Islet precursor cell (in vitro differentiated cells): ENCODE measurements at places on chromosomes 3 and 15.
A peak's percentile ranks its signal among the peaks of the same experiment; 100 is the strongest.

GRCh38 chr3:56782906-56783305 is 18.8 kb downstream of the ARHGEF3 start:
- DNase-seq: no peak

DNA sequence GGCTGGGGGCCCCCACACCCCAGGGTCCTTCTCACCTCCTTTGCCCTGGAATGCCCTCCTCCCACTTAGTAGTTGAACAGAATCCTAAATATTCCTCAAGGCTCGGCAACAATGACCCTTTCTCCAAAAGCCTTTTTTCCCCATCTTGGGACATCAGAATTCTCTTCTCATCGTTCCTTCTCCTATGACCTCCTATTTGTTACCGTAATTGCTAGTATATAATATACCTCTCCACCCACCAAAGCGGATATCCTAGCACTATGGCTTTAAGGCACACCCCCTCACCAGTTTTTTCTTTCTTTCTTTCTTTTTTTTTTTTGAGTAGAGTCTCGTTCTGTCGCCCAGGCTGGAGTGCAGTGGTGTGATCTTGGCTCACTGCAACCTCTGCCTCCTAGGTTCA is 16.8 kb downstream of the HDAC11 start:
- DNase-seq: no peak

GRCh38 chr3:61638741-61639140 is 77.4 kb downstream of the PTPRG start:
- no peak for DNase-seq

DNA sequence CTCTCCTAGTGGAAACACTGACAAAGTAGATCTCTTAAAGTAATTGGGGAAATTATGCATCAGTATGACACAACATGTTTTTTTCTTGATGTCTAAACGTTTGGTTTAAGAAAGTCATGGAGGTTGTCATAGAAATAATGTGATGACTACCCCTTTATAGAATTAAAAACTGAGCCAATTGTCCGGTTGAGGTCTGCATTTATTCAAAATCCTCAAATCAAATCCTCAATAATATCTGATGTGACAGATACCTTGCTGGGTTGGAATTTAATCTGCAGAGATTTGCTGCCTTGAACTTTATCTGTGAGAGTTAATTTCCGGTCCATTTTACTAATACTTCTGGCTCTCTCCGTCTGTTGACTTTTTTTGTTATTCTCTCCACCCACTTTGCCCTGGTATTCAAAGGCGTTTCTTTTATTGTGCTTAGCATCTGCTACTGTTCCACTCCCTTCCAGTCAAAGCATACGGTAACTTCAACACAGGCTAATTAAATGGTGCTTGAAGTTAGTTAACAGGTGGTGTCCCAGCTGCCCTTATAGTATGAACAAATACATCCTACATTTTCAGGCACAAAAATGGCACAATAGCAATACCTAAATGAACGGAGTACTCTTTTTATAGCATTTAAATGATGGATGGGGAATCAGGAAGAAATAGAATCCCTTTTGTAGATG is 628.3 kb downstream of the ROBO1 start:
- DNase-seq: no peak

- no peak for DNase-seq
Observed at GRCh38 chr15:63679588-63679987, 82.4 kb downstream of the FBXL22 start.

DNA sequence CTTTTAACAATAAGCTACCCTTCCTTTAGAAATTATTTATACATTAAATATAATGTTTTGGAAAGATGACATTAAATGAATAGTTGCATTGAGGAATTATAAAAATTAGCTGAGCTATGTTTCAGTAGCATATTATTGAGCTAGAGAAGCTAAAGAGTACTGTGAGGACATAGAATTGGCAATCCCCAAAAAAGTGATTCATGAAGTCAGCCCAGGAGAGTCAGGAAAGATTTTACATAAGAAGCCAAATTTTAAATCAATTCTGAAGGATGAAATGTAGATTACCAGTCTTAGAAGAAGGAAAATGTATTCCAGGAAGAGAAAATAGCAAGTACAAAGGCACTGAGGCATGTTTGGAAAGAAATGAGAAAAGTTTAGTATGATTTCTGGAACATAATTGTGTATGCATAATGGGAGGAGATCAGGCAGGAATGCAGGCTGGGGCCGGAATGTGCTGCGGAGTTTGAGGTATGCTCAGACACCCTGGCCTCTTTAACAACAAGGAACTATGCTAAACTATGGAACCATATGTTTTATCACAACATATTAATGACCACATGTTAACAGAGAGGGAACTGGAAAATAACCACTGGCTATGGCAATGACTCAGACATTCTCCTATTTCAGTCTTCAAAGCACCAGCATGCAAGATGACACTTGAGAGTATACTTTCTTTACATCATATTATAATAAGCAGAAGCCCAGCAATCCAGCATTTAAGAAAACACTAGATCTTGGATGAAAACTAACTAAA is 103.3 kb upstream of the COL8A1 start:
- DNase-seq: no peak

GRCh38 chr3:46670000-46670890 is 23.2 kb downstream of the ALS2CL start:
- peak; percentile 36 for DNase-seq

GRCh38 chr15:82263350-82263749 is 732 bp downstream of the SAXO2 start:
- no peak for DNase-seq

- DNase-seq: peak; percentile 33
Observed at GRCh38 chr15:68387381-68388143, 44.4 kb downstream of the ITGA11 start.

DNA sequence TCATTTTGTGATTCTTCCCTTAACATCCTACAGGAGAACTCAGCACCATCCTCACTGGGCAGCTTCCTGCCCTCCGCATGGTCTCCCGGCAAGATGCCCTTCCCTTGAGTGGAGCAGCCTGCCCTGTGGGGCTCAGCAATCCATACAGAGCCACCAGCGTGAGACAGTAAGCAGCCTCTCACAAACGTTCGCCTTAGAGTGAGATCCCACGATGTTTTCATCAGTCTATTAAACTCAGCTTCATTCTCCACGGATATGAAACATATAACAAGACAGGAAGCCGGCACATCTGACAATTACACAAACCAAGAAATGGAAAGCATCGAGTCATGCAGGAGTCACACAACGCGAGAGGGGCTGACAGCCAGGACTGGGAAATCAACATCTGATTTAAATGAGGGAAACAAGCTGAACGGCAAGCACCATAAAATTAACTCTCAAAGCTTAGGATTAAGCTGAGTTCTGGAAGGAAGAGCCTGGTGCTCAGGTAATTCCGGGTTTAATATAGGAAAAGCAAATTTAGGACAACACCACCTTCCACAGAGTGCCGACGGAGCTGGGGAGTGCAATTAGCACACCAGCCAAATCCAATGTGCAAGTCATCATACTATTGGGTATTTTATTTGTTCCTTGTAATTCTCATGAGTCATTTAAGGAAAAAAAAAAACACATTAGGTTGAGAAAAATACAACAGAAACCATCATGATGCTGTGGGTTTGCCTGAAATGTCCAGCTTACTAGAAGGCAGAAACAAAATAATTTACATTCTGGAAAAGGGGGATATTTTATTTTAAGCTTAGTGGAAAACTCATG is 272.0 kb downstream of the OCA2 start:
- no peak for DNase-seq

- no peak for DNase-seq
Observed at GRCh38 chr3:140165781-140166180, 230.8 kb downstream of the CLSTN2 start.

- peak; percentile 90 for DNase-seq
Observed at GRCh38 chr3:38004415-38005075, 14.0 kb downstream of the VILL start.

- no peak for DNase-seq
Observed at GRCh38 chr15:92495446-92495845, 101.8 kb downstream of the ST8SIA2 start.

GRCh38 chr3:48463703-48464102 is 17.2 kb downstream of the ATRIP start:
- no peak for DNase-seq

GRCh38 chr3:18386274-18386890 is 38.8 kb downstream of the SATB1 start:
- DNase-seq: no peak

GRCh38 chr3:64398006-64398405 is 172.7 kb upstream of the PRICKLE2 start:
- DNase-seq: no peak

DNA sequence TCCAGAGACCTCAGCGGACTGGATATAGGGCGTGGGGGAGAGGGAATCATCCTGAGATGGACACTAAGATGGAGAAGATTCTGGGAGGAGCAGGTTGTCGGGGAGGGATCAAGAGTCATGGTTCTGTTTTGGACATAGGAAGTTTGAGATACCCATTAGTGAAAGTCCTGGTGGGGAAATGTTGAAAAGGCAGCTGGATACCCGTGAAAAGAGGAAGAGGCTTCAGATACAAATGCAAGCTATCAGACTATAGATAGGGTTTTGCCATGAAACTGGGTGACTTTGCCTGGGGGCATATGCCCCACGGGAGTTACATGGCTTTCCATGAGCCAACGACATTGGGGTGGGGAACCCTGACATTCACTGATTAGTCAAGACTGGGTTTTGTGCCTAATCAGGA is 1.1 kb upstream of the GPR62 start:
- no peak for DNase-seq

DNA sequence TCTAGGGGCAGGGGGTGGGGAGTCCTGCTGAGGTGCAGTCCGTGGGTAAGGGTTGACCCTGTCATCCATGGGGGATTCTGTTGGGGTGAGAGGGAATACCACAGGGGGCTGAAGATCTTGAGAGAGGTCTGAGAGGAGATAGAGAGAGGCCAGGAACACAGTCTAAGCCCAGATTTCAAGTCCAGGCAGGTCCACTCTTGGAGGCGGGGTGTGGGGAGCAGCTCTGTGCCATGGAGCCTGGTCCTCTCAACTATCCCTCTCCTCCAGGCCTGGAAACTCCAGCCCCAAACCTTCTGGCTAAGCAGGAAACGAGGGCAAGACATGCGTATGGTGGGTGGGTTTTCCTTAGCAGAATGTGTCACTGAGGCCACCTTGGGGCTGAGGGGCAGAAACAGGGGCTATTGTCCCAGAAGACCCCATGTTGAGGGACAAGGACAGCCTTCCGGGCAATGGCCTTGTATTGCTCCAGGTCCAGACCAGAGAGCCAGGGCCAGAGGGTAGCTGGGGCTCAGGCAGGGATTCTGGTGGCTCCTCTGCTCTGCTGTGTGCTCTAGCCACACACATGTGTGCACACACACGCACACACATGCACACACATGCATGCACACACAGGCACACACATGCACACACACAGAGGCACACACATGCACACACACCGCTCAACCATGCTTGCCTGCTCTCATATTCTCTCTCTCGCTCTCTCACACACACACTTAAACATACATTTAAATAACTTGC is 48.6 kb upstream of the MAGEF1 start:
- DNase-seq: no peak

DNA sequence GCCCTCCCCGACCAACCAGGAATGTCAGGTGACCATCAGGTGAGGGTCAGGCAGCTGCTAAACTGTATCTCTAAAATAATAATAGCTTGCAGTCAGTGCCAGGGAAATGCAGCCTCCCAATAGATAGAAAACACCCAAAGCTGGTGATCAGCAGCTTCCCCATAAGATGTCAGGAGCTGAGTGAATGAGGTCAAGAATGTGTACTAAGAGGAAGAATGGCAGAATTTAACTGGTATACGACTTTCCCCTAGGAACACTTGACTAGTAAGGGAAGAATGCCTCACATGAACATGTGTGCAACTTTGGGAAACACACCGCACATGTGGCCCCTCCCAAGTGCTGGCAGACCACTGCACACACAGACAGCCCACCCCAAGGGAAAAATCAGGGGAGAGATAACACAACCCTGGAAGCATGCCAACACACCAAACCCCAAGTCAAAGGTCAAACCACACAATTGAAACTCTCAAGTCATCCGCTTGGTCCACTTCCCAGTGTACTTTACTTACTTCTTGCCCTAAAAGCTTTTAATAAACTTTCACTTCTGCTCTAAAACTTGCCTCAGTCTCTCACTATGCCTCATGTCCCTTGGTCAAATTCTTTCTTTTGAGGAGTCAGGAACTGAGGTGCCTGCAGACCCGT is 806.5 kb downstream of the OTOL1 start:
- no peak for DNase-seq

DNA sequence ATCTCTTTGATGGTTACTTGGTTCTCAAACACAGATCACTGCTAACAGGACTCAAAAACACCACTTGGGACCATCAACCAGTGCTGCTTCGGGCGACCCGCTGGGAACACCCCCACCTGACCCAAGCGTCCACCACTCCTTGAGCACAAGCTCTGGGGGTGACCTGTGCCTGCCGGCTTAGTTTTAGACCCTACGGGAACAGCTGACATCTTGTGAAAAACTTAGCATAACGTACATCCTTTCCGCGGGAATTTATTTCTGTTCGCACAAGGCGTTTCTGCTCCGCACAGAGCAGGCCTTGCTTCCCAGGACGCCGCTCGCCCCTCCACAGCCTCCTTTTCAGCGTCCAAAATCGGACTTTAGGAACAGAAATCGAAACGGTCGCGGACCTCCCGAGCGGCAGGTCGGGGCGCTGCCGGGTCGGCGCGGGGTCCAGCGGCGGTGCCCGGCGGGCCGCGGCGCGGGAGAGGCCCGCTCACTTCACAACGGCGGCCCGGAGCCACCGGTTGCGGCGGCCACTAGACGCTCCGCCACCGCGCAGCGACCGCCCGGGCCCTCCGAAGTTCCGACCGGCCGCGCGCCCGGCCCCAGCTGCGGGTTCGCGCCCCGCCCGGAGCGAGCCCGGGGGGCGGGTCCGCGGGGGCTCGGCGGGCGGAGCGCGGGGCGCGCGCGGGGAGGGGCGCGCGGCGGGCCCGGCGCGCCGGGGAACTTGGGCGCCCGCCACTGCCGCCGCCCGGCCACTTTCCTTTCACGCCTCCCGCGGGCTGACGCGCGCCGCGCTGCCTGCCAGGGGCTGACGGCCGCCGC is 959 bp downstream of the SFMBT1 start:
- DNase-seq: peak; percentile 61

- no peak for DNase-seq
Observed at GRCh38 chr3:160780245-160780644, 24.2 kb downstream of the PPM1L start.

DNA sequence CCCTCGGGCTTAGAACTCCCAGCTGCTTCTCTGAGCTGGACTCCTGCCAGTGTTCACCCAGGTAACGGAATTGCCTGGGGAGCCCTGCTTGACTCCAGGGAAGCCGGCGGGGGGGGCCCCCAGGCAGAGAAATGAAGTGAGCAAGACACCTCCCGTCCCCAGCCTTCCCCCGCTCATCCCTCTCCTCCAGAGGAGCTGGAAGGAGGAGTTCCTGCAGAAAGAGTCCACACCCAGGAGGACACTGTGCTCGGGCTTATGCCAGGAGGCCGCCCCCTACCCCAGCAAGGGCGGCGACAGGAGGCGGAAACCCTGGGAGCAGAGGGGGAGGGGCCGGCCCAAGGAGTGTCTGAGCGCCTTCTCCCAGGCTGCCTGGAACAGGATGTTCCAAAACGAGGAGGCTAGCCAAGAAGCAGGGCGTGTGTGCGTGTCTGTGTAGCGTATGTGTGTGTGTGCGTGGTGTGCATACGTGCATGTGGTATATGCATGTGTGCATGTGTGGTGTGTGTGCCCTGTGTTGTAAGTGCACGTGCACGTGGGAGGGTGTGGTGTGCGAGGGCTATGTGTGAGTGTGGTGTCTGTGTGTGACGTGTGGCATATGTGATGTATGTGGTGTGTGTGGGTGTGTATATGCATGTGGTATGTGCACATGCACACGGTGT is 511.3 kb downstream of the SHQ1 start:
- DNase-seq: peak; percentile 91

GRCh38 chr15:33700695-33701303 is 267.5 kb upstream of the CHRM5 start:
- peak; percentile 89 for DNase-seq

GRCh38 chr15:96395687-96396086 is 65.2 kb downstream of the NR2F2 start:
- DNase-seq: no peak
